ENCODE measurements at places on chromosomes 2 and 18. TPM values are rescaled to one million over a fixed set of nuclear protein-coding genes. Genes with fewer than 3 reads are reported as not detected.

SCYGR4 gene
- not detected for polyA plus RNA-seq

ELOA2 gene
- not detected for polyA plus RNA-seq

FRZB gene
- 1.2 TPM for polyA plus RNA-seq

EVA1A gene
- polyA plus RNA-seq, result 0.94 TPM

SPATS2L gene
- 41.2 TPM for polyA plus RNA-seq

PELI1 gene
- polyA plus RNA-seq, result 51.9 TPM

ANKRD62 gene
- 0.16 TPM for polyA plus RNA-seq

RNF152 gene
- 1.2 TPM for polyA plus RNA-seq

KCNJ13 gene
- polyA plus RNA-seq, result not detected

LIPG gene
- polyA plus RNA-seq, result 0.47 TPM

XIRP2 gene
- 0.10 TPM for polyA plus RNA-seq

TUBA4B gene
- polyA plus RNA-seq, result 0.02 TPM

FSHR gene
- polyA plus RNA-seq, result not detected

UPP2 gene
- not detected for polyA plus RNA-seq

NETO1 gene
- not detected for polyA plus RNA-seq

TRPM8 gene
- polyA plus RNA-seq, result not detected

CCDC195 gene
- not detected for polyA plus RNA-seq

MTA3 gene
- 55.3 TPM for polyA plus RNA-seq

SGO2 gene
- polyA plus RNA-seq, result 1.3 TPM

TPO gene
- polyA plus RNA-seq, result 1.3 TPM

IL1F10 gene
- 0.18 TPM for polyA plus RNA-seq

TUBB8B gene
- 0.82 TPM for polyA plus RNA-seq

DSG1 gene
- polyA plus RNA-seq, result 8.4 TPM

FBXO15 gene
- 0.41 TPM for polyA plus RNA-seq

ANKRD30B gene
- not detected for polyA plus RNA-seq

CASP8 gene
- polyA plus RNA-seq, result 12.8 TPM

GALR1 gene
- polyA plus RNA-seq, result not detected

LOXHD1 gene
- 0.02 TPM for polyA plus RNA-seq

MYOM1 gene
- polyA plus RNA-seq, result 1.6 TPM

GORASP2 gene
- polyA plus RNA-seq, result 27.6 TPM

TMEM247 gene
- polyA plus RNA-seq, result not detected

PCARE gene
- 0.07 TPM for polyA plus RNA-seq

SERPINB4 gene
- 19.3 TPM for polyA plus RNA-seq

LRRC30 gene
- polyA plus RNA-seq, result not detected

MOGAT1 gene
- not detected for polyA plus RNA-seq

EIF2AK3 gene
- polyA plus RNA-seq, result 5.7 TPM

GCA gene
- 6.5 TPM for polyA plus RNA-seq

Data from esophagus (tissue), 2 donors.